GM03348 (cell line): ENCODE measurements at places on chromosomes 5 and 9.

- peak; percentile 84 for DNase-seq
Measured at GRCh38 chr9:122370869-122371755, at the start of gene PTGS1. Gene PTGS1, plus strand, starts transcription at chr9:122371024. Its CDS starts 61 bp downstream, at chr9:122371085.

- no peak for DNase-seq
Measured at GRCh38 chr5:159735749-159736660, 180.3 kb upstream of the ADRA1B start.

DNA sequence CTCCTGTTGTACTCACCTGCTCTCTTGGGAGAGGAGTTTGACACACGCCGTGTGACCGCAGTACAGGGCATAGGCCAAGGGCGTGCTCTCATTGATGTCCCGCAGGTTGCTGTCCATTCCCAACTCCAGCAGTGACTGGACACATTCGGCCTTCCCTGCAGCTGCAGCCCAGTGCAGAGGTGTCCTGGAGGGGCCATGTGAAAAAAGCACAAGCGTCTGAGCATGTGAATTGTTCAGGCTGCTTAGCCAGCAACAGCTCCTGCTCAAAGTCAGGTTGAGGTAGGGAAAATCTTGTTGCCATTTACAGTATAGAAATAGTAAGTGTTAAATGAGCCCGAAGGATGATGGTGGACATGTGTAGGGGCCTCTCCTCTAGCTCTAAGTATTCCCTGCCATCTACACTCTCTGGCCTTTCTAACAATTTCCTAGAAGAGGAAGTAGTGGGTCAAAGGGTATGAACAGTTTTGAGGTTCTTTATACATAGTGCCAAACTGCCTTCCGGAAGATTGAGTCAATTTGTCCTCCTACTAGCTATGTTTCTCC lies 116.5 kb downstream of the ANKRD55 start:
- no peak for DNase-seq

- DNase-seq, result no peak
Measured at GRCh38 chr9:137982200-137982599, 104.6 kb downstream of the CACNA1B start.

- DNase-seq, result no peak
Measured at GRCh38 chr5:181112476-181112875, 18.5 kb downstream of the OR2V1 start.

GRCh38 chr5:77876316-77876715 lies 100.2 kb upstream of the TBCA start:
- DNase-seq, result no peak

- no peak for DNase-seq
Measured at GRCh38 chr5:2165203-2165602, 282.5 kb upstream of the IRX4 start.

- no peak for DNase-seq
Measured at GRCh38 chr9:24961762-24962161, 416.1 kb upstream of the IZUMO3 start.

DNA sequence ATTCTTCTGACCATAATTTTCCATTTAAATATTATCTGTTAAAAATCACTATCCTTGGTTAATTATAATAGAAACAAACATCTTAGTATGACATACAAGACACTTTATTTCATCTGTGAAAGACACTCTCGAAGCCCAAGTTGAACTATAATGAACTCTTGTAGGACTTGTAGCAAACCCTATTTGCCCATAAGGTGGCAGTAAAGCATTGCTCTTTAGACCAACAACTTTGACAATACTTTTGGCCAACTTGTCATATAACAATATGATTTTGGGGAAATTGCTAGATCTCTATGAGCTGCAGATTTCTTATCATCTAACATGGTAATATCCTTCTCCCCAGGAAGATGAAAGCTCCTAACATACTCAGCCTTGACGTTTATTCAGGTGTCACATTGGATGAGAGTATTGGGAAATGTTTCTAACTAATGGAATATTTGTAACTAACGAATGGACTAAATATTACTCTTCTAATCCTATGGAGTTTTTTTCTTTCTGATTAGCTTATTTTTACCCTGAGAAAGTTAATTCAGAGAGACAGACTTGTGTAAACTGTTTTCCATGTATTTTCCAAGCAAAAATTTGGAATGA lies 11.0 kb downstream of the SPINK14 start:
- DNase-seq, result peak; percentile 17

- no peak for DNase-seq
Measured at GRCh38 chr5:163345216-163345615, 92.2 kb upstream of the CCNG1 start.

DNA sequence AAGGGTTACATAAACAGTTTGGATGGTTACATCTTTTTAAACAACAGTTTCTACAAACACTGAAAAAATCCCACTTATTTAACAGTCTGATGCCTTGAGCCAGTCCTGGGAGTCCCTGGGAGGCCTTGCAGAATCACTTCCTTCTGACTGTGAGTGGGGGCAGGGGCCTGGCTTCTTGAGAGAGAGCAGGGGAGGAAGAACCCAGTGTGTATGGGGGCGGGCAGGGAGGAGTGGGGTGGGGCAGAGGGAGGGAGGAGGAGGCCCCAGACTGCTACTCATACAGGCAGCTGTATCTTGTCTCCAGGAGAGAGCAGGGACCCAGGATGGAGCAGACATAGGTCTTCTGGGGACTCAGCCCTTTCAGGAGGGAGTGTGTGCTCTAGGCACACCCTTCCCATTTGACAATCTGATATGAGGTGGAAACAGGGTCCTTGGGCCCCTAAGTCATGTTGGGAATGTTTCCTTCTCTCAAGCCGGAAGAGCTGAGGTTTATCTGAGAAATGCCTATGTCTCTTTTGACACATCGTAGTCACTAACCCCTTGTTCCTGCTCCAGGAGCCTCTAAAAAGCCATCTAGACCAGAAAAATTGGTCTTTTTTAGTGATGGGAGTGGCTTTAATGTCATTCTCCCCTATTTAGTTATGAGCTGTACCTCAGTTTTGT lies 52.8 kb downstream of the IRF1 start:
- peak; percentile 86 for DNase-seq

DNA sequence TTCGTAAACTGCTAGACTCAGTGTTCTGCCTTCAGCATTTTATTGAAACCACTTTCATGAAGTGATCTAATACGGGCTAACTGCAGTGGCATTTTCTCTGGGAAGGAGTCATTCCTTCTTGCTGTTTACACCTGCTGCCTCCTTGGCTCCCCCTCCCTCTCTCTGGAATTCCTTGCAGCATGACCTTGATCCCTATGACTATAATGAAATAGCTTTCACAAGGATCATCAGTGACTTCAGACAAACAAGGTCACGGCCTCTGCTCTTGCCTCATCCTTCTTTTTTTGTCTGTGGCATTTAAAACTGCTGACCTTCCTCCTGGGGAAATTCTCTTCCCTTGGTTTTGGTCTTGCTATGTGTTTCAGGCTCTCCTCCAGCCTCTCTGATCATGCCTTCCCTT lies 90.2 kb downstream of the ZNF462 start:
- DNase-seq, result peak; percentile 22

DNA sequence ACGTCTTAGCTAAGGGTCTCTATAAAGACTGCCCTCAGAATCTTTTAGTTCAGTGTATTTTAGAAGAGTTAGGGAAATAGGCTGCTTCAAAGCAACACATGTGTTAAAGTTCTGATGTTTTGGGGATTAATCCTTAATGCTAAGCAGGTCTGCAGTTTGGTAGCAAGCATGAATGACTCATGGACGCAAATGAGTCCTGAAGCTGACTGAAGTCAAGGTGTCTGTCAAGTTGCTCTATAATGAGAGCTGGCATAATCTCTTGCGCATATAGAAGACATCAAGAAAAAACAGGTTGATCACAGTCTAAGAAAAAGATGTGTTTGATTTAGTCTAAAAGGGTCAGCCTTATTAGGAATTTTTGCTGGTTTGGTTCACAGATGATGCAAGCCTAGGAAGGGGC lies 630.1 kb downstream of the CDH12 start:
- no peak for DNase-seq

DNA sequence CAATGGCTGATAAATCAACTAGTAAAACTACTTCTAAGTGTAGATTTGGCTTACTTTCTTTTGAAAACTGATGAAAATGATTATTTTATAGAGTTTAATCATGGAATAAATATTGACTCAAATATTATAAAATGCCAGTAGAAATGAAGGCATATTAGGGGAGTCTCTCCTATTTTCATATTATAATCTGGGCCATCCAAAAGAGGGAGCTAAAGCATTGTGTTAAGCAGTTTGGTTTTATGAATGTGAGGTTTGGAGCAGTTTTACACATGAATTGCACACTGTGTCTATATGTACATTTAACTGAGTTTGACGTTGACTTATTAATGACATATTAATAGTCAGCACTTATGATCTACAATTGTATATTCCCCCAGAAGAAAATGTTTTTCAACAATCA lies 17.4 kb downstream of the CDH9 start:
- DNase-seq, result peak; percentile 4

- DNase-seq, result no peak
Measured at GRCh38 chr5:170393958-170394357, 4.8 kb upstream of the KCNMB1 start.

- DNase-seq, result peak; percentile 72
Measured at GRCh38 chr9:108444400-108445358, 411.1 kb downstream of the ACTL7B start.

DNA sequence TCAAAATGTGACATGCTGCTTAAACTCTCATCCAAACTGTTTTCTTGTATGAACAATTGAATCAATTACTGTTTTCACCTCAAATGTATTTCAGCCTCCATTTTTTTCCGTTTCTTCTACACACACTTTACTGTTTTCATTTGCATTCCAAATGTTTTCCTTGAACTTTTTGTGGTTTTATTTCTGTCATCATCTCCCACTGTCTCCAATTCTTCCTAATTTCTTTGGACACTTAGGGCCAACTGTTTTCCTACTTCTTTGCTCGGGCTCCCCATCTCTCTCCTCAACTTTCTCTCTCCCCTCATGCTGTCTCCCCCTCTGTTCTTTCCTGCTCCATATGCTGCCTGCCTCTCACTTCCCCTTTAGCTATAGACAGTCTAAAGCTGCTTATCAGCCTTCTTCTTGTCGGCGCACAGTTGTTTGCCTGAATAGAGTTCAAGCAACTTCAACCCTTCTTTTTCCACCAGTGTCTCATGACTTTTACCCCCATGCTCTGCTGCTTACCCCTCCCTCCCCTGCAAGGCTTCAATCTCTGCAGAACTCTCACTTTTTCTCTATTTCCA lies 443.4 kb downstream of the DTWD2 start:
- DNase-seq, result no peak

DNA sequence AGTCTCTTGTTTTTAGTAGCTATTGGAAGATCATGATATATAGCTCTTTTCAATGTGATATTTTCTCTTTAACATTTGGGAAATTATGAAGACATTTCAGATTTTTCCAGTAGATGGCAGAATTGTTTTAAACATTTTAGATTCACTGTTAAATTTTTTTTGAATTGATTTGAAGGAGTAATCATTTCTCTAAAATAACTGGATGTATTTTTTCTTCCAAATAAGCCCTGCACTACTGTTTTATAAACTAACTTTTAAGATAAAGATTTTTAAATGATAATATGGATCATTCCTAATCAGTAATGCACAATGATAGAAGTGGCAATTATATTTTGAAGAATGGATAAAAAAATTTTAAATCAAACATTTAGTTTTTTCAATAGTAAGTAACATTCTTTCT lies 14.2 kb downstream of the NDUFAF2 start:
- peak; percentile 21 for DNase-seq

DNA sequence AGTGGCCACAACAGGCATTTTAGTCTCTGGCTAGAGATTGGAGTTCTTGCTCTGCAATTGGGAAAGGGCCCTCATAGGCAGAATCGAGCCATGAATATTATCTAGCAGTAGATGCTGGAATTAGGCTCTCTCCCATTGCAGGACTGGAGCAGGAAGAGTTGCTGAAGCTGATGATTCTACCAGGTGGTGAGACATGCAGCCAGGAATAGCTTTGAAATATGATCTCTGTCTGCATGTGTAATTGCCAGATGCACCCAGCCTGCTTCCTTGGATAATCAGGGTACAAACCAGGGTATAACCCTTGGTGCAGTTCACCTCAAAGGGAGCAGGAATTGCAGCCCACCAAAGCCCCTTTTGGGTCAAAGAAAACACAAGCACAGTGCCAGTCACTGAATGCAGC lies 211.4 kb upstream of the FTMT start:
- DNase-seq, result no peak

- DNase-seq, result peak; percentile 9
Measured at GRCh38 chr9:124749781-124750180, 21.3 kb downstream of the NR6A1 start.

DNA sequence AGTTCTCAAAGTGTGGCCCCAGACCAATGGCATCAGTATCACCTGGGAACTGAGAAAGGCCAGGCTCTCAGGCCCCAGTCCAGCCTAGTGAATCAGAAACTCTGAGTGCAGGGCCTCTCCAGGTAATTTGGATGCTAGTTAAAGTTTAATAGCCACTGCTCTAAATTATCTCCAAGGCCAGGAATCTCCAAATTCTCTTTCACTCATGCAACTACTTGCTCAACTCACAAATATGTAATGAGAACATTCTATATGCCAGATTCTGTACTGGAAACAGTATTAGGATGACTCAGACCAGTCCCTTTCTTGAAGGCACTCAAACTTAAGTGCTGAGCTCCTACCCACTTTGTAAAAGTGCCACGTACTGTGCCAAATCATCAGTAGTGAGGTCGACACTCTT lies 84.6 kb downstream of the PAPPA start:
- DNase-seq, result peak; percentile 76

DNA sequence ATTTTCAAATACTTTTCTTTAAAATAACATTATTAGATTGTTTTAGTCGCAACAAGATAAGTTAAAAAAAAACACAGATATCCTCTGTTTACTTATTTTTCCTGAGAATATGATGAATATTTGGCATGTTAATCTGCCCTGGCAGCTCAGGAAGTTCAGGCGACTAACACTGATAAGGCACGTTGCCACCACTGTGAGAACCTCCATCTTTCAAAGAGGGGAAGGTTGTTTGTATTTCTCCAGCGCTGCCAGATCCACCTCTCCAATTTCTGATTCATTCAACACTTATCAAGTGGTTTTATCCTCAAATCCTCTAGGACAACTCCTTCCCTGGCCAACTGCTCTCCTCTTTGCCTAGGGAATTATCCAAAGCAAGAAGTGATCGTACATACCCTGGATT lies 21.8 kb downstream of the CTNNAL1 start:
- no peak for DNase-seq

- DNase-seq, result no peak
Measured at GRCh38 chr5:100864931-100865330, 38.2 kb downstream of the ST8SIA4 start.

DNA sequence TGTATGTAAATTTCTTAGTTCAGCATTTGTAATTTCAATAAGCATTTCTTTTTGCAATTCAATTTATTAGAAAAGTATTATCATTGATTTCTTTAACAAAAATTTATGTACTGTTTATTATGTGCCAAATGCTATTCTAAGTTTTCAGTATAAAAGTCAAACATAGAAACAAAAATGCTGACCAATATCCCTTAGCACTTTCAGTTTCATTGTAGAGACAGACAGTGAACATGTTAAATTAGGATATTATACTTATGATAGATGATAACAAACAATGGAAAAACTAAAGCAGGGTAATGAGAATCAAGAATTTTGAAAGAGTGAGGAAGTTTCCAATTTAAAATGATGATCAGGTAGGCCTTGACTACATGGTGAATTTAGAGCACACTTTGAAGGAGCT lies 1106.0 kb downstream of the TAF11L14 start:
- DNase-seq, result no peak

DNA sequence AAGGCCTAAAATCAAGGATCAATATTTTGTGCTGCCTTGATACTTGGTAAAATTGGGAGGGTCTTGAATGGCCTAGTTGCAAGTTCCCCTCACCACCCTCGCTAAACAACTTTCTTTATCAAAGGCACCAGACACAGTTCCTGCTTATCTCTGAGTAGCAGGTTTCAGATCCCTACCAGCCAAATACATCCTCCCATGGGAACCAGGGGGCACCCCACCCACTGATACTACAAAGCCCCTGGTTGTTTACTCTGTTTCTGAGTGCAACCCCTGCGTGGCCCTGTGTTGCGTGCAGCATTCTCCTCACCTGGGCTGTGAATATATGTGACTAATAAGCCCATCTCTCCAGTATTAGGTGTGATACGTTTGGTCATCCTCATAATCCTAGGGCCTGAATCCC lies 314.9 kb downstream of the DRD1 start:
- DNase-seq, result no peak
